ENCODE measurements at places on chromosomes 1 and 21.

DNA sequence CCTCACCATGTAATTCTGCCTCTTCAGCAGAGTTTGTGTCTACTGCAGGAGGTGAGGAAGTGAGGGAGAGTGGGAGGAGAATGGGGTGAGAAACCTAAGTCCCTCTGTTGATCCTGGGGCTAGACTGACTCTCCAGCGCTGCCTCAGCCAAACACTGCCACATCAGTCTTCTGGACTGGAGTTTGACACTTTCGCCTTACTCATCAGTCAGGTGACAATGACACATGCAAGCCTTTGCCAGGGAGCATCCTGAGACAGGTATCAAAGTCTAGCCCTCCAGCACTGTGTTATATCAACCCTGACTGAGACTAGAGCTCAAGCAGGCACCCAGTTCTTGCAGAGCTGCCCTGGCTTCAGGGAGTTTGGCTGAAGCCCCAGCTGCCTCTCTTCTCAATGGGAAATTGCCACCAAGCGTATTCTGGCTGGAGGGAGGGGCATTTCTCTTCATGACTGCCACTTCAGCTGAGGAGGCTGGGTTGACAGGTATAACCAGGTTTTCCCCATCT, 33.3 kb upstream of the SUCO start:
- DNase-seq = peak; percentile 87

GRCh38 chr1:156167536-156167935, 14.2 kb downstream of the SEMA4A start:
- DNase-seq = no peak

- no peak for DNase-seq
These were observed 1.7 kb upstream of the ACTRT2 start for GRCh38 chr1:3019516-3020051.

DNA sequence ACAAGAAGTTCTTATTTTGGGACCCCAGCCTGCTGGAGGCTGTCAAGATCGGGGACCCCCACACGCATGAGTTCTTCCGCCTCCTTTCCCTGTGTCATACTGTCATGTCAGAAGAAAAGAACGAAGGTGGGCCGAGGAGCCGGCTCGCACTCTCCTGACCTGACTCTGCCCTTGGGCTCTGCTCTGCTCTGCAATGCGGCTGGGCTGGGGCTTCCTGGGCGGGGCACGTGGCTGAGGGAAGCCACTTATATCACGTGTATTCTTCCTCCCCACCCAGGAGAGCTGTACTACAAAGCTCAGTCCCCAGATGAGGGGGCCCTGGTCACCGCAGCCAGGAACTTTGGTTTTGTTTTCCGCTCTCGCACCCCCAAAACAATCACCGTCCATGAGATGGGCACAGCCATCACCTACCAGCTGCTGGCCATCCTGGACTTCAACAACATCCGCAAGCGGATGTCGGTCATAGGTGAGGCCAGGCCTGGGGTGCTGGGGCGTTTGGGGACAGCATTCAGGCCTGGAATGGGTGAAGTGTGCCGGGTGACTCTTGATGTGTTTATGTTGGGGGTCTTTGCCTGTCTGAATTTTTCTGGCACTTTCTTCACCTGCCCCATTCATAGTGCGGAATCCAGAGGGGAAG, 17.6 kb downstream of the ATP8B2 start:
- DNase-seq = peak; percentile 63

DNA sequence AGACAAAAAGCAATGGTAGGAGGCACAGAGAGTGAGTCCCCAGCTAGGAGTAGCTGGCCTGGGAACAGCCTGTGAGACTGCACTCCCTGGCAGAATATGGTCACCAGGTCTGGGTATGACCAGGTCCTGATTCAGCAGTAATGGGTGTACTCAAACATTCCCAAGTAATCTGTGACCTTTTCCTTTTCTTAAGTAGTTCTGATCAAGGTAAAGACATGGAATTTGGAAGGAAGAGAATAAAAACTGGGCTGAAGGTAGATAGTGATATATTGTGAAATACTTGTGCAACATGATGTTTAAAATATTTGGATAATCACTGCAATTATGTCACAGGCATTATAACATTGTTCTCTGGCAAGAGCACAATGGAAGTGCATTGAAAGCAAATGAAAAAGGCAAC, 147.2 kb upstream of the DPYD start:
- no peak for DNase-seq
